Epithelial cell of proximal tubule (primary cell): ENCODE measurements at places on chromosomes 16 and 17.

GRCh38 chr17:13128676-13129075 is 110.8 kb upstream of the ELAC2 start:
- DNase-seq, result no peak

GRCh38 chr16:86085795-86086194 is 186.8 kb downstream of the IRF8 start:
- no peak for DNase-seq

- no peak for DNase-seq
These were observed 202.6 kb upstream of the MYOCD start for GRCh38 chr17:12463102-12463501.

- DNase-seq, result no peak
These were observed 380.3 kb downstream of the SEC14L1 start for GRCh38 chr17:77521076-77521475.

DNA sequence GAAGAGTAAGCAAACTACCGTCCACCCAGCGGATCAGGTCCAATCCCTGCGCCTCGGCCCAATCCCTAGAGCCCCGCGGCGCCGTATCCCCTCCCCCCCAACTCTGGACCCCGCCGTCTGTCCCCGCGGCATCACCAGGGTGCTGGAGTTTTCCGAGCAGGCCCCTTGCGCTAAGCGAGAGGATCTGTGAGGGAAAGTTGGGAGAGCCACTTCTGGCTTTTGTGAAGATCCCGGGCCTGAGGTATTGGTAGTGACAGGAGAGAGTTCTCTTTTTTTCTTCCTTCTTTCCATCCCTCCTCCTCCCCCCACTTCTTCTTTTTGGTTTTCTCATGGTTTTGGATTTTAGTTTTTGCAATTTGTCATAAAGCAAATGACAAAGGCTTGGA is 3.5 kb upstream of the DLX4 start:
- DNase-seq, result no peak

DNA sequence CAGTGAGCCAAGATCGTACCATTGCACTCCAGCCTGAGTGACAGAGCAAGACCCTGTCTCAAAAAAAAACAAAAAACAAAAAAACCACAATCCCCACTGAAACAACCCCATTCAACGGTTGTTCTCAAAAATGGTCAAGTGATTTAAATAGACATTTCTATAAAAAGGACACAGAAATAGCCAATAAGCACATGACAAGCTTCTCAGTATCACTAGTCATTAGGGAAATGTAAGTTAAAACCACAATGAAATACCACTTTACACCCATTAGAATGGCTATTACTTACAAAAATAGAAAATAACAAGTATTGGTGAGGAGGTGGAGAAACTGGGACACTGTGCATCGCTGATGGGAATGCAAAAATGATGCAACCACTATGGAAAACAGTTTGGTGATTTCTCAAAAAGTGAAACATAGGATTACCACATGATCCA is 26.6 kb upstream of the MYLK3 start:
- no peak for DNase-seq

DNA sequence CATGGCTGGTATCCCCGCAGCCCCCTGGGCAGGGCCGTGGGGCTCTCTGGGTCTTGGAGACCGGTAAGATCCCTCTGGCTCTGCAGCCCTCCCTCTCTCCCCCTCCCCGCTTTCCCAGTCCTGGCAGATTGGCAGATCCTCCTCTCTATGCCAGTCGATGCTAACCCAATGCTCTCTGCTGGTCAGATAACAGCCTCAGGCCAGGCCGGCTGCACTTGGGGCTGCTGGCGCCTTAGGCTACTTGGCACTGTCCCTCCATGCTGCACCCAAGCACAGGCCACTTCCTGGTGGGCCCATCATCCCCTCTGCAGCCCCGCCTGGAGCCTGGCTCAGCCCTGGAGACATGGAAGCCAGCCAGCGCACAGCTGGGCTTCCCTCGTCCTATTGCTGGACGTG is 81.7 kb downstream of the RTN4RL1 start:
- DNase-seq, result no peak

- no peak for DNase-seq
These were observed 21.0 kb upstream of the DNAI2 start for GRCh38 chr17:74253036-74253435.

GRCh38 chr17:49691677-49692191 is 13.8 kb upstream of the SPOP start:
- DNase-seq, result no peak

- DNase-seq, result no peak
These were observed 72.8 kb downstream of the GOSR1 start for GRCh38 chr17:30549864-30550511.

DNA sequence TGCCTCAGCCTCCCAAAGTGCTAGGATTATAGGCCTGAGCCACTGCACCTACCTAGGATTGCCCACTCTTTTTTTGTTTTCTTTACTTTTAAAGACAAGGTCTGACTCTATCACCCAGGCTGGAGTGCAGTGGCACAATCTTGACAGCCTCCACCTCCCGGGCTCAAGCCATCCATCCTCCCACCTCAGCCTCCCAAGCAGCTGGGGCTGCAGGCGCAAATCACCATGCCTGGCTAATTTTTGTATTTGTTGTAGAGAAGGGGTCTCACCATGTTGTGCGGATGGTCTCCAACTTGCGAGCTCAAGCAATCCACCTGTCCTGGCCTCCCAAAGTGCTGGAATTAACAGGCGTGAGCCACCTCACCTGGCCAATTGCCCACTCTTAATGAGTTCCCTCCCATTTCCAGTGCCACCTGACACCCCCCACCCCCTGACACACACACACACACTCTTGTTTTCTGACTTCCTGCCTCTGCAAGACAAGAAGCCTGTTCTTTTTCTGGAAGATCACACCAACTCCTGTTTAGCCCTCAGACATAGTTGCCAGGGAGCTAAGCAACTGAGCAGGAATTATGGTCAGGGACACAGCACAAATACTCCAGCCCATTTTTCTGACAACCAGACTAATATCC is 2.6 kb downstream of the OVCA2 start:
- no peak for DNase-seq

GRCh38 chr16:56615353-56615752 is 7.0 kb downstream of the MT2A start:
- no peak for DNase-seq

DNA sequence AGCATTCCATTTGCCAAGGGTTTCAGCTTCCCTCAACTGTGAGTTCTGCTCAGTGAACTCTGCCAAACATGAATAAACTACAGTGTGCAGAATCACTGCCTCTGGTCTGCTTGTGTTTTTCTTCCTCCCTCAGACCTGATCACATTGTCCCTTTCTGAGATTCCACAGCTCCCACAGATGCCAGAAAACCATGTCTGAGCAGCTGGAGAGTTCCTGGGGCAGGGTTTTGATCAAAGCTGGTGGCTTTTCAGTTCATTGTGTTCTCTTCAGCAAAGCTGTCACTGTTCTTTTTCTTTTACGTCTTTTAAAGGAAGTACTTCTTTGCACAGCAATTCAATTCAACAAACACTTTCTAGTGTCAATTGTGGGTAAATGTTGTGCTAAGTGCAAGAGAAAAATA is 555.8 kb downstream of the RBFOX1 start:
- no peak for DNase-seq

GRCh38 chr17:32267690-32268205 is 2.1 kb downstream of the RHBDL3 start:
- DNase-seq, result no peak

GRCh38 chr16:65309354-65309753 is 187.5 kb upstream of the CDH11 start:
- DNase-seq, result no peak

- DNase-seq, result no peak
These were observed 31.2 kb downstream of the TMEM238L start for GRCh38 chr17:10772425-10773380.

GRCh38 chr17:70658840-70659239 is 489.5 kb downstream of the KCNJ2 start:
- DNase-seq, result no peak

- DNase-seq, result no peak
These were observed 6.6 kb upstream of the SHCBP1 start for GRCh38 chr16:46627746-46628145.

GRCh38 chr16:3661922-3662321 is 7.4 kb downstream of the DNASE1 start:
- no peak for DNase-seq

GRCh38 chr17:15236281-15237105 is 28.6 kb downstream of the PMP22 start:
- DNase-seq, result no peak

- no peak for DNase-seq
These were observed 10.0 kb upstream of the COPRS start for GRCh38 chr17:31869031-31869430.

DNA sequence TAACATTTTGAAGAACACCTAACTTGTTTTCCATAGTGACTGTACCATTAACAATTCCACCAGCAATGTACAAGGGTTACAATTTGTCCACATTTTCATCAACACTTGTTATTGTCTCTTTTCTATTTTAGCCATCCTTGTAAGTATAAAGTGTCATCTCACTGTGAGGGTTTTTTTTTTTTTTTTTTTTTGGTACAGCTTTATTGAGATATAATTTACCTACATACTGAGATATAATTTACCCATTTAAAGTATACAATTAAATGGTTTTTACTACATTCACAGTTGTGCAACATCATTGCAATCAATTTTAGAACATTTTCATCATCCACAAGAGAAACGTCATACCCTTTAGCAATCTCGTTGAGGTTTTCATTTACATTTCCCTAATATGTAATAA is 17.9 kb upstream of the TMIGD1 start:
- DNase-seq, result no peak

DNA sequence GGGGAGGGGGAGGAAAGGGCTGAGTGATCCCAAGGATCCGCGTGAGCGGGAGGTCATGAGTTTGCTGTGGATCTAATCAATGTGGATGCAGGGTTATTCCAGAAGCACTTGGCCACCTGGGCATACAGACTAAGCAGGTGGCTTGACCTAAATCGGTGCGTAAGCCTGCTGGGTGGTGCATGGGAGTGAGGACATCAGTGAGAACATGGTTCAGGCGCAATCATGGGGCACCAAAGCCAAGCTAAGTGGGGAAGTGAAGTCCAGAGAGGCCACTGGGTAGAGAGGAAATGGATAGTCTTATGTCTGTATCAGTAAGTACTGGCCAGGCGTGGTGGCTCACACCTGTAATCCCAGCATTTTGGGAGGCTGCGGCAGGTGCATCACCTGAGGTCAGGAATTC is 18.9 kb upstream of the MFSD6L start:
- no peak for DNase-seq

DNA sequence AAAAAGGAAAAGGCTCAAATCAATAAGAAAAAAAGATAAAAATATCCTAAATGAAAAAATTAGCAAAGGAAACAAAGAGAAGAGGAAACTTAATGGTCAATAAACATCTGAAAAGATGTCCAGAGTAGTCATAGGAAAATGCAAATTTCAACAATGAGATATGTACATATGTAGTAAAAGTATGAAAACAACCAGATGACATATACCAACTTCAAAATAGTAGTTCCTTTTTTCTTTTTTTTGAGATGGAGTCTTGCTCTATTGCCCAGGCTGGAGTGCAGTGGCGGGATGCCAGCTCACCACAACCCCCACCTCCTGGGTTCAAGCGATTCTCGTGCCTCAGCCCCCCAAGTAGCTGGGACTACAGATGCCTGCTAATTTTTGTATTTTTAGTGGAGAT is 21.7 kb upstream of the NFAT5 start:
- no peak for DNase-seq

GRCh38 chr16:16992975-16993765 is 477.6 kb downstream of the XYLT1 start:
- no peak for DNase-seq

DNA sequence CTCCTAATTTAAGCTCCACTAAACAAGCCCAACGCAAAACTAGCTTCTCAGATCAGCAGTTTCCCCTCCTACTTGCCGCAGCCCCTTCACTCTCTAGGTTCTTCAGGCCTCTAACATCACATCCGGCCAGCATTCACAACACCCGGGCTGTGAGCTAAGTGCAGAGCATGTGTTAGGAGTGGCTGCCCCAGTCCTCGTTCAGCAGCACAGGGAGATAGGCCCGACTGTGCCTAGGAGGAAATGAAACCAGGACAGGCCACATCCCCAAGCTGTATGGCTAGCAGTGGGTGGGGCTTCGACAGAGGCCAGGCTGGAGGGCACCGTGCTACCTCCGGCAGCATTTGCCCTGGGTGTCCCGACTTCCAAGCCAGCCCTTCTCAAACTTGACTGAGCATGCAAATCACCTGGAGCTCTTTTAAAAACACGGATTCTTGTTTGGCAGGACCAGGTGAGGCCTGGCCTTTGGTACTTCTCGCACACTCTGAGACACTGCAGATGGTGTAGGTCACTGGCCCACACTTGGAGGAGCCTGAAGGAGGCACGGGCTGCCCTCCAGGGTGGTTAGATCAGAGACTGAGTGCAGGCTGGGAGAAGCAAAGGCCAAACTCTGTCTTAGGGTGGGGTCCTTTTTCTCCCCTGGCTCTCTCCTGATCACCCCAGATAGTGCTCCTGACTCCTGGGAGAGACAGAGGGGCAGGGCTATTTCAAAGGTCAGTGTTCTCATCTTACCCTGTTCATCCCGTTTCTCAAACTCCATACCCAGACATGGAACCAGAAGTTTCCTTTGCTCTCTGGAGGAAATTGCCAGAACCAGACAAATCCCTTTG is 202.0 kb downstream of the C16orf78 start:
- DNase-seq, result no peak

- no peak for DNase-seq
These were observed 112.9 kb upstream of the SMURF2 start for GRCh38 chr17:64774888-64775540.

DNA sequence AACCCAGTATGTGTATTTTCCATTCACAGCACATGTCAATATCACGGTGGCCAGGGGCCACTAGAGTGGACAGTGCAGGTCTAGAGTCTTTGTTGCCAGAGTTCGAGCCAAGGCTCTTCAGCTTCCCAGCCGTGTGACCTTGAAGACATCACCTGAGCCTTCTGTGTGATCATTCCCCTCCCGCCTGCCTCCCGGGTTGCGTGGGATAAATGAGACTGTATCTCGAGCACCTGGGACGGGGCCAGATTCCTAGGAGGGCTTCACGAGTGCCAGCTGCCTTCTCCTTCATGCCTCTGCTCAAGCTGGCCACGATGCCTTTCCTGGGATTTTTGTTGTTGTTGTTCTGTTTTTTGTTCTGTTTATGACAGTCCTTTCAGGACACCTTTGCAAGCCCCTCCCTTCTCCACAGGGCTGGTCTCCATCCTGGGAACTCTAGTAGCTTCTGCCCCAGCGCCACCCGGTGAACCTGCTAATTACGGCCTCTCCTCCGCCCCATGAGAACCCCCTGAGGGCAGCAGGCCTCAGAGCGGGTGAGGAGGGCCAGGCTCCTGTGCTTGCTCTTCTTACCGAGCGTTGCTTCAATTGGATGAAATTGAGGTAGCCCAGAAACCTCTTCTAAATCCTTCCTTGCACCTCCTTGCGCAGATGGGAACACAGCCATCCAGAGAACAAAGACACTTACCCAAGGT is 3.9 kb downstream of the SPNS2 start:
- DNase-seq, result no peak

- no peak for DNase-seq
These were observed 37.8 kb downstream of the YWHAE start for GRCh38 chr17:1362065-1362848.
